ENCODE measurements at places on chromosomes 6 and 20. TPM values are rescaled to one million over a fixed set of nuclear protein-coding genes. Genes with fewer than 3 reads are reported as not detected.

GRCh38 chr6:124535746-124536145, 426.5 kb upstream of the RNF217 start:
- no peaks in the 10 kb centered on the region for H3K4me1 ChIP-seq
- no peak overlapping the region for H3K27ac ChIP-seq
- no peak overlapping the region for H3K4me3 ChIP-seq
- DNase-seq: no peak
- no peaks in the 10 kb centered on the region for H3K36me3 ChIP-seq
- no peaks in the 10 kb centered on the region for H3K27me3 ChIP-seq

DNA sequence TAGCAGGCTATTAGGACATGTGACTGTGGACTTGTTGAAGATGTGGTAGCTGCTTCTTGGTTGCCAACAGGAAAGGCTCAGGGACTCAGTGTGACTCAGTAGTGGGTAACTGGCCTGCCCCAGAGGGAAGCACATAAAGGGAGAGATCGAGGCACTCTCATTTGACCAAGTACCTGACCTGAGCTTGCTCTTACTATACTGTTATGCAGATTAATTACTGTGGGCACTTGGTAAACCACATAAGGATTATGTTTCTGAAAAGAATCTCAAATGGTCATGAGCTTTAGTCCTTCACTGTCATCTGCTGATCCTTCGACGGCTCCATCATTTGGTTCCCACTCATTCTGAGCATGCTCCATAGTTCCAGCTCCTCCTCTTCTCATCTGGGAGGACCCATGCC, 48.2 kb upstream of the RPL7L1 start:
- no peaks in the 10 kb centered on the region for H3K27me3 ChIP-seq
- H3K4me1 ChIP-seq: no peaks in the 10 kb centered on the region
- H3K36me3 ChIP-seq: peaks cover 11% of the 10 kb centered on the region
- no peak for DNase-seq
- no peak overlapping the region for H3K4me3 ChIP-seq

Gene RIN2
- not detected for total RNA-seq

- peaks cover 24% of the 10 kb centered on the region for H3K36me3 ChIP-seq
- no peaks in the 10 kb centered on the region for H3K4me1 ChIP-seq
- H3K27me3 ChIP-seq: no peaks in the 10 kb centered on the region
Observed at GRCh38 chr6:151430886-151431285, 21.0 kb downstream of the RMND1 start.

DNA sequence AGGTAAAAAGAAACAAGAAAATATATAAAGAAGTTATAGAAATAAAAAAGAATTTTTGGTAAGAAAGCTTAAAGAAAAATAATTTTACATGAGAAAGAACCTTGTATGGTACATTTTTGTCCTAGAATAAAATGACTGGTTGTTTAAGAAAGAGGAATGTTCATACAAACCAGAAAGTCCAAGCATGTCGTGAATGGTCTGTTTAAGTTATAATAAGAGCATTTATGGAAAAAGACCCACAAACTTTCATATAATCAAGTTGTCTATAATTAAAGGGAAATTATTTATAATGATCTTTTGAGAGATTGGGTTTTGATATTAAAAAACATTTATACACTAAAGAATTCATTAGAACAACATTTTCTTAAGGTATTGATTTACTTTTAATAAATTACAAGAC, 27.8 kb upstream of the FAM110A start:
- H3K4me3 ChIP-seq: no peak overlapping the region
- no peaks in the 10 kb centered on the region for H3K4me1 ChIP-seq
- no peak overlapping the region for H3K27ac ChIP-seq
- peaks cover 25% of the 10 kb centered on the region for H3K27me3 ChIP-seq
- peaks cover 6% of the 10 kb centered on the region for H3K36me3 ChIP-seq

Gene APOM
- total RNA-seq: 0.76 TPM

DNA sequence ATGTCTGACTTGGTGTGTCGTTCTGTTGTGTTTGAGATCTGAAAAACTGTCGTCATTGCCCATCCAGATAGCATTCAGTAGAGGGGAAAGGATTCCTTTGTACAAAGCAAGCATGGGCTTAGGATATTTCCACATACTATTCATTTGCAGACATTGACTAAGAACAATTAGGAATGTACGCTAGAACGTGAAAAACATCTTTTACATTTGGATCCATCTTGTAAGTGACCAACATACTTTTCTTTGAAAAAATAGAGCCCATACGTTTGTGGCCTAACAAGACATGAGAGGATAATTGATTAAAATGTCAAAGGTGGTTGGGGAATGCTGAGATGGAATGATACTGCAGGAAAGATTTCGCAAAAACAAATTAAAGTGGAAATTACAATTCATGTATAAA, 225.8 kb upstream of the QKI start:
- H3K27ac ChIP-seq: no peak overlapping the region
- no peak overlapping the region for H3K4me3 ChIP-seq
- H3K27me3 ChIP-seq: peaks cover 16% of the 10 kb centered on the region
- no peak for DNase-seq

GRCh38 chr20:61562491-61562890, 310.4 kb downstream of the CDH4 start:
- no peaks in the 10 kb centered on the region for H3K36me3 ChIP-seq
- no peaks in the 10 kb centered on the region for H3K4me1 ChIP-seq
- no peak overlapping the region for H3K27ac ChIP-seq
- no peak overlapping the region for H3K4me3 ChIP-seq
- H3K27me3 ChIP-seq: no peaks in the 10 kb centered on the region
- no peak for DNase-seq

Gene DUSP15
- not detected for total RNA-seq

DNA sequence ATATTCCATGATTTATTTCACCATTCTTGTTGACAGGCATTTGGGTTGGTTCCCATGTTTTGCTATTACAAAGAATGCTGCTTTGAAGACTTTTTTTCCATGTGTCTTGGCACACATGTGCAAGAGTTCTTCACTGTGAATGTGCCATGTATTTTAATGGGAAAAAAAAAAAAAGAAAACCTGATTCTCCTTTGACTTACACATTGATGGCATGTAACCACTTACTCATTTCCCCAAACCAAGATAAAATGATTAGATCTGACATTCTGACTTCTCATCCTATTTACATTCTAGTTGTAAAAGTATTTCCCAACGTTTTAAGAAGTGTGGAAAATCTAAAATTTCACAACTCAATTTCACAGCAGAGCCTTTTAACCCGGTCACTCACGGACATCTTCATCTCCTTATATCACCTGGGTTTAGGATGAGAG, 4.4 kb downstream of the CAP2 start:
- no peak for DNase-seq
- peaks cover 24% of the 10 kb centered on the region for H3K27me3 ChIP-seq
- no peaks in the 10 kb centered on the region for H3K36me3 ChIP-seq
- H3K4me1 ChIP-seq: peaks cover 5% of the 10 kb centered on the region

DNA sequence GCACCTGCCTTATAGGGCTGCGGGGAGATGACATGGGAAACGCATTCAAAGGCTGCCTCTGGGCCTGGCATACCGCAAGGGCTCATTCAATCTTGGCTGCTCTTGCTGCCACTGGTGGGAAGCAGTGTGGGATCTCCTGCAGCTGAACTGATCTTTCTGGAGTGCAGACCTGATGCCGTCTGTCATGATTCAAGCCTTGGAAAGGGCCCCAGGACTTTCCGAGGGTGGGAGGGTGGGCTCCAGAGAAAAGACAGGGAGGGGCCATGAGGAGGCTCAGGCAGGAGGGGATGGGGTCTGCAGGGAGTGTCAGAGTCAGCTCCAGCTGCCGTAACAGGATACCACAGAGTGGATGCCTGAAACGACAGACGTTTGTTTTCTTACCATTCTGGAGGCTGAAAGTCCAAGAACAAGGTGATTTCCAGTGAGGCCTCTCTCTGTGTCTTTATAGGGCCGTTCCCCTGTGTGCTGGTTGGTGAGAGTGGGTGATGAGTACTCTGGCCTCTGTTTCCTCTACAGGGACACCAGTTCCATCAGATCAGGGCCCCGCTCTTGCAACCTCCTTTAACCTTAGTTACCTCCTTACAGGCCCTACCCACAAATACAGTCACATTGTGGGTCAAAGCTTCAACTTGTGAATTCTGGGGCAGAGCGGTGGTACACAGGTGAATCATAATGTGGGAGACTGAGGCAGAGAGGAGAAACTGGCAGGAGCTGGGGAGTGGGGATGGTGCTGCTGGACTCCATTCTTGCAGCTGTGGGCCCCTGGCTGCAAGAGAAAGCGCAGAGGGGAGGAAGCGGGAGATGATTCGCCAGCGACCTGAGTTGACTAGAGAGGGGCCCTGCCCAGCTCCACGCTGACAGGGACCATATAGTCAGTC, 148.4 kb downstream of the SYCP2 start:
- DNase-seq: no peak
- peaks cover 3% of the 10 kb centered on the region for H3K27me3 ChIP-seq
- H3K27ac ChIP-seq: no peak overlapping the region
- H3K36me3 ChIP-seq: no peaks in the 10 kb centered on the region
- H3K4me3 ChIP-seq: no peak overlapping the region
- H3K4me1 ChIP-seq: no peaks in the 10 kb centered on the region

- H3K4me1 ChIP-seq: no peaks in the 10 kb centered on the region
- H3K4me3 ChIP-seq: no peak overlapping the region
- no peak overlapping the region for H3K27ac ChIP-seq
- no peak for DNase-seq
Observed at GRCh38 chr6:93721386-93722048, 302.2 kb upstream of the EPHA7 start.

DNA sequence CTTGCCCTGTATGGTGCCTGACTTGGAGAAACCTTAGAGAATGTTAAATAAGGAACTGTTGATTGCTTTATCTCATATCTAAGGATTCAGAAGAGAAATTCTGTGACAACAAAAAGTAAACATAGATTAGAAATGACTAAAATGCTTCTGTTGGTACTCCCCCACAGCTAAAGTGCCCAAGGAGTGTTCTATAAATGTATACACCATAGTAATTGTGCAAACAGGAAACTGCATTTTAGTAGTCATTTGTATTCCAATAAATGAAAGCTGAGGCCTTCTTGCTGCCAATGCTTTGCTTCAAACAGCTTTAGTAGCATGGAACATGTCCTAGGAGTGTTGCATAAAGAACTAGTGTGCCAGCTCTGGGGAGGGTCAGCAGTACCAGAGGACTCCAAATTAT, 343.7 kb upstream of the IRAK1BP1 start:
- no peaks in the 10 kb centered on the region for H3K27me3 ChIP-seq
- no peak overlapping the region for H3K27ac ChIP-seq
- H3K36me3 ChIP-seq: no peaks in the 10 kb centered on the region
- H3K4me3 ChIP-seq: no peak overlapping the region
- H3K4me1 ChIP-seq: no peaks in the 10 kb centered on the region

- H3K4me1 ChIP-seq: no peaks in the 10 kb centered on the region
- H3K4me3 ChIP-seq: no peak overlapping the region
- peaks cover 5% of the 10 kb centered on the region for H3K27me3 ChIP-seq
- no peak for DNase-seq
Observed at GRCh38 chr20:59786801-59787537, 146.5 kb downstream of the SYCP2 start.

GRCh38 chr6:21914121-21914973, 320.8 kb downstream of the SOX4 start:
- no peak overlapping the region for H3K27ac ChIP-seq
- peaks cover 10% of the 10 kb centered on the region for H3K4me1 ChIP-seq
- no peak overlapping the region for H3K4me3 ChIP-seq
- peaks cover 3% of the 10 kb centered on the region for H3K27me3 ChIP-seq
- no peak for DNase-seq

Gene DACT2
- total RNA-seq: not detected

DNA sequence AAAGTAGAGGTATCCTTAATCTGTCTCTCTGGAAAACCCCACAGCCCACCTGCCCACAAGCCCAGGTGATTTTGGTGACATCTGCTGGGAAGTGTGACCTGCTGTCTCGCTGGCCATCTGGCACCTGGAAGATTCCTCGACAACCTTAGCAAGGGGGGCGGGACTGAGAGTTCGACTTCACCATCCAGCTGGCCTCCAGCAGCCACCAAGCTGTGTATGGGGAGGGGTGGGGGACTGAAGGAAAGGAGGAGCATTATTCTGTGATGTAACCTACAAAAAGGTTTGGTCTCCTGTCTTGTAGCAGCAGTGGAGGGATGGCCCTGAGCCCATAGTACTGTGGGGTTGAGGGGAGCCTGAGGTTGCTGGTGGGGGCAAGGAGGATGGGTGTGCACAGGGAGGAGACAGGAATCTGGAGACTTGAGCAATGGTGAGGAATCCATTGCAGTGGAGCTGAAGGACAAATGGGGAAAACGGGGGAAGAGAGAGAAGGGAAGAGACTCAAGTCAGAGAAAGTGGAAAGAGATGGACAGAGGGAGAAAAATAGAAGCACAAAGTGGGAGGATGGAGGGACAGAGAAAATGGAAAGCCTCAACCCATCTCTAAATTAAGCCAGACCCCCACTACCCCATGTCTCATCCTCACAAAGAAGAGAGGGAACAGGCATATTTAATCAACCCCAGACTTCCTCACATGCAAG, 4.0 kb downstream of the LY6G6F start:
- peaks cover 2% of the 10 kb centered on the region for H3K27me3 ChIP-seq
- H3K36me3 ChIP-seq: no peaks in the 10 kb centered on the region
- peaks cover 17% of the 10 kb centered on the region for H3K4me1 ChIP-seq
- peak overlapping the region; percentile 27 for H3K27ac ChIP-seq
- no peak for DNase-seq

Gene HSPA1A
- total RNA-seq: 262 TPM

DNA sequence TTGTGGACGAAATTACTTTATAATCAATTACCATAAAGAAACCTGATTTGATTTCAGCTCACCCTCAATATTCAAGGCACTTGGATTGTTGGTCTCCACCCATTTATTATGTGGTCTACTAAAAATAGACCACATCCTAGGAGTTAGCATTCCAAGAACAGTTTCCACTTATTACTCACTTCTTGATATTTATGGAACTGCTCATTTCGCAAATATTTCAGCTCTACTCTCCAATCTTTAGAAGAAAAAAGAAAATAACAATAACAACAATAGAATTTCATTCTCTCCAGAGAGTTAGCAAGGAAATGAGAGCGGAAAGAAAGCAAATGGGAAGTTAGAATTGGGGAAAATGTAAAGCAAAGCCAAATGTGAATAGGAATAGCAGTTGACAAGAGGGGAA, 26.2 kb upstream of the HDAC2 start:
- H3K4me1 ChIP-seq: no peaks in the 10 kb centered on the region
- peaks cover 29% of the 10 kb centered on the region for H3K27me3 ChIP-seq
- H3K4me3 ChIP-seq: no peak overlapping the region
- DNase-seq: no peak
- H3K27ac ChIP-seq: no peak overlapping the region

Gene IRF4
- 112 TPM for total RNA-seq

Gene HSPA1L
- 1.7 TPM for total RNA-seq

DNA sequence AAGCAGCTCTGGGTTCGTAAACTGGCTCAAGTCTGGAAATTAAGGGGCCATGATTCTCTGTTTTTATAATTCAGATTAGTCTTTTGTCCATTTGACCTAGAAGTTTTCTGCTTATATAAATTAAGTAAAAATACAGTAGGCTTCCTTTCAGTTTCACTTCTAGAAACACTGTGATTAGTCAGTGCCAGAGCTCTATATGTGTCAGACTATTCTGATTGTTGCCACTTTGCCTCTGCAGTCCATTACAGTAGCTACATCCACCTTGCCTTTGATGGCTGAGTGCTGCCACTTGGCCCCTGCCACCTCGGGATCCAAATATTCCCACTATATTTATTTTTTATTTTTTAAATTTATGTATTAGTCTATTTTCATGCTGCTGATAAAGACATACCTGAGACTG, 7.9 kb downstream of the ZC2HC1B start:
- H3K27me3 ChIP-seq: no peaks in the 10 kb centered on the region
- no peak for DNase-seq
- no peak overlapping the region for H3K27ac ChIP-seq
- peaks cover 4% of the 10 kb centered on the region for H3K36me3 ChIP-seq
- H3K4me3 ChIP-seq: no peak overlapping the region

Data from natural killer cell treated with Interleukin-12 subunit alpha and Interleukin-12 subunit beta and Interleukin-15 and Interleukin-18, amount 100 ng/mL, for 72 hours (primary cell).